ENCODE measurements at places on chromosomes 1 and 21.

- no peak for DNase-seq
Measured at GRCh38 chr1:231684356-231685244, 58.0 kb downstream of the DISC1 start.

GRCh38 chr21:39353295-39353694, 4.4 kb upstream of the HMGN1 start:
- no peak for DNase-seq

GRCh38 chr1:234729561-234730474, 119.8 kb upstream of the IRF2BP2 start:
- no peak for DNase-seq

GRCh38 chr1:243244432-243244841, 10.6 kb downstream of the CEP170 start:
- DNase-seq, result no peak

DNA sequence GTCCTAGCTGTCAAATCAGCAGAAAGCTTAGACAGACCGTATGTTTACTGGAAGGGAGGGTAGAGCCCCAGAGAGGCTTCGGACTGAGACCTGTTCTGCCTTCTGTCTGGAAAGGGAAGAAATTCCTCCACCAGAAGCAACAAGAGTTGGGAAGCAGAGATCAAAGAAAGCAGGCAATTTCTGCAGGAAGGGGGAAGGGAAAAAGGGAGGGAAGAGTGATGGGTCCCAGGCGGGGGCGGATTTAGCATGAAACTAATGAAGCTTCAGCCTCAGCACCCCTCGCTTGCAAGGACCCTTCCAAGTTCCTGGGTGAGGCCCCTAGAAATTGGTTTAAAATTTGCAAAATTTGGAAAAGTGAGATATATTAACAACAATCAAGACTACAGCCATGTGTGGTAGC, 26.6 kb upstream of the FAM20B start:
- no peak for DNase-seq

Data from GOT3 (cell line).